ENCODE measurements at places on chromosomes 3 and 15.

- no peak for DNase-seq
Measured at GRCh38 chr3:69197455-69197854, 75.1 kb upstream of the LMOD3 start.

DNA sequence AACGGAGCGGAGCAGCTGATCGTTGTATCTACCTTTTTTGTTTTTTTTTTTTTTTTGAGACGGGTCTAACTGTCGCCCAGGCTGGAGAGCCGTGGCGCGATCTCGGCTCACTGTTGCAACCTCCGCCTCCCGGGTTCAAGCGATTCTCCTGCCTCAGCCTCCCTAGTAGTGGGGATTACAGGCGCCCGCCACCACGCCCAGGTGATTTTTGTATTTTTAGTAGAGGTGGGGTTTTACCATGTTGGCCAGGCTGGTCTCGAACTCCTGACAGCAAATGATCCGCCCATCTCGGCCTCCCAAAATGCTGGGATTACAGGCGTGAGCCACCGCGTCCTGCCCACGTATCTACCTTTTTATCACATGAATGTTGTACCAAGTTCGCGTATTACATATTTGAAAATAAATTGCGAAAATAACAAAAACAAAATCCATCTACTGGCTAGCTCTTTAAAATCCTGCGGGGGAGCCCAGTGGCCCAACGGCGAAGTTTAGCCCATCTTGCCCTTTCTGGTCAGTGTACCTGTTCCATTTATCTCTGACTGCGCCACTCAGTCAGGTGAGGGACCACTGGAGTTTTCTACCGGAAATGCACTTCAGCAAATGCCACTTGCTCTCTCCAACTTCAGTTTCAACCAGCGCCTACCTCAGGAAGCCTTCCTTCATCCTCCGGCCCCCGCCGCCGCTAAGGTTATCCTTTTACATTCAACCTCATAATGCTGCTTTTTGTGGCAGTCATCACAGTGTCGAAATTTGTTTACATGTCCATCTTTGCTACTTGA lies 1.2 kb upstream of the EIF3J start:
- peak; percentile 41 for DNase-seq

DNA sequence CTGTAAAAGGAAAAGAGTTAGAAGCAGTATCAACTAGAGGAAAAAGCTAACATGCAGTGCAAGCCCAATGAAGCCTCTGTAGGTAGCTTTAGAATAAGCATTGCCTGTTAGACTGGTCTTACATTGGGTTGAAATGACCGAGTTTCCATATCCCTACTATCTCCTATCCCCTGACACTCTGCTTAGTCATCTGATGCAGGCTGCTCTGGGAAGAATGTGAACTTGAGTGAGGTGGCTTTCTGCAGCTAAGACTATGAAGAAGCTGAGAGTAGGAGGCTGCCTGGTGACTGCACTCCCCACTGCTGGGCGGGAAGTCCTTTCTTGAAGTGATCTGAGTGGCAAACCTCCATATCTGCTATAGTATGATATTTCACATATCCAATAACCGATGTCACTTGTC lies 64.7 kb downstream of the OXSM start:
- no peak for DNase-seq

- DNase-seq = no peak
Measured at GRCh38 chr15:69957175-69957574, 140.5 kb downstream of the TLE3 start.

DNA sequence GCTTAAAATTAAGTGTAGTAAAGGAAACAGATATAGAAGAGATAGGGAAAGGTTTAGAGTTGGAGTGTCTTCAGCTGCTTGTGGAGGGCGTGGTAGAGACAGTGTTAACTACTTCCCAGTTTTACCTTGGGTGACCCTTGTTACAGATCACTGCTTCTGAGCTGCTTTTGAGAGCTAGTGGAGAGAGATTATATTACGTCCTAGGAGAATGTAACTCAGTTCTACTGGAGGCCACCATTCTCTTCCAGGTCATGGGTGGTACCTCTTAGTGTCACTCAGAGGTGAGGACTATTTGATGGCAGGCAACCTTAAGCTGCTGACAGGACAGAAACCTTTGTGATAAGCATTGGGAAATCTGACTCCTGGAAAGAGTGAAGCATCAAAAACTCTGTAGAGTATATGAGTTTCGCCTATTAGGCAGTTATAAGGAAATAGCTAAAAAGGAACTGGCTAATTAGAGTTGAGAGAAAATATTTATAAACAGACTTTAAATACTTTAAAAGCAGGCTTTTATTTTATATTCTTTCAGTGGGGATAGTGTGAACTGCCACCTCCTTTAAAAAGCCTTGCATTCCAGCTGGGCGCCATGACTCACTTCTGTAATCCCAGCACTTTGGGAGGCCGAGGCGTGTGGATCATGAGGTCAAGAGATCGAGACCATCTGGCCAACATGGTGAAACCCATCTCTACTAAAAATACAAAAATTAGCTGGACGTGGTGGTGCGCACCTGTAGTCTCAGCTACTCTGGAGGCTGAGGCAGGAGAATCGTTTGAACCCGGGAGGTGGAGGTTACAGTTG lies 106.5 kb downstream of the ZNF609 start:
- no peak for DNase-seq
